Stimulated activated CD4-positive, alpha-beta T cell treated with anti-CD3 and anti-CD28 coated beads, TNF-alpha, amount 100 ng/mL, for 4 hours (primary cell): ENCODE measurements at places on chromosomes 1 and 21.

GRCh38 chr1:14065486-14065885 lies 365.5 kb downstream of the PRDM2 start:
- DNase-seq, result no peak

GRCh38 chr1:114979278-114979891 lies 50.2 kb upstream of the TSHB start:
- peak; percentile 26 for DNase-seq

DNA sequence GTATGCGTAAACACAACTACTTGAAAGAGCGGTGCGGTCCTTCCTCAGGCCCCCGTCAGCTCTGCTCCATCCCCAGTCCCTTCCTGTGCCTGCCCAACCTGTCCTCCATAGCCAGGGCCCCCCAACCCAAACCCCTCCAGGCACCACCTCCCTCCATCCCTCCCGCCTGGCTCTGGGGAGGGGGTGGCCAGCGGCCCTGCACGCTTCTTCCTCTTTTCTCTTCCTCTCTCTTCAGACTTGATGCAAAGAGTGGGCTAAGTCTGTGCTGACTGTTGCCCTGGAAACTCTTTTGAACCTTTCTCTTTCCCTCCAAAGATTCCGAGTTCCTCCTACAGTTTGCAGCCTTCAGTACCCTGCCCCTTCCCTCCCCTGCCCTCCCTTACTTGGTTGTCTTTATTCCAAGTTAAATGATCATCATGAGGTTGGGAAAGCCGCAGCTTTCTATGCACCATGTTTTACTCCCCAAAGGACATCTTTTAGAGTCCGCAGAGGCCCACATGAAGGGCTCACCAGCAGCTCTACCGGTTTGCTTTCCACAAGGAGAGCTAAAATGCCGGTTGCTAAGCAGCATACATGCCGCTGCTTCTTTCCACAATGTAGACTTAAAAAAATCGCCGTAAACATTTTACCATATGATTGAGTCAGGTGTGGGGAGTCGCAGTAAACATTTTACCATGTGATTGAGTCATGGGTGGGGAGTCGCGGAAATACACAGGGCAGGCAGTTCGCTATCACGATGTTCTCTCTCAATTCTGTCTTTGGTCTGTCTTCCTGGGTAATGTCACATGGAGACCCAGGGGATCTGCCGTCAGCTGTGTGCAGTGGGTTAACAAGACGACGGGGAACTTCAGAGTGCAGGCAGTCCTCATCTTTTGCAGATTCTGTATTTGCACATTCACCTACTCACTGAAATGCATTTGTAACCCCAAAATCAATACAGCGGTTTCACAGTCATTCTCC lies 525.3 kb downstream of the KIF26B start:
- no peak for DNase-seq

DNA sequence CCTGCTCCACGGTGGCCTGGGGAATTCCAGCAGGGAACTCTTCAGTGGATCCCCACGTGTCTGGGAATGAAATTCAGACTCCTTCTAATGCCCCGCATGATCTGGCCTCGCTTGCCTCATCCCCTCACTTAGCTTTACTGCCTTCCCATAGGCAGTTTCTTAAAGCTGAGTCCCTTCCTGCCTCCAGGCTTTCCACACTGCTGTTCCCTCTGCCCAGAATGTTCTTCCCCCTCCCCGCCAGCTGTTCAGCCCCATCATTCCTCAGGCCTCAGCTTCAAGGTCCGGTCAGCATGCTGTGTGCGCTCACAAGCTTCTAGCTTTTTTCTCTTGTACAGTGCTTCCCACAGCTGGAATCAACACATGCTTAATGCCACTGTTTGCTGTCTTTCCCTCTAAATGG lies 54.9 kb upstream of the WASF2 start:
- DNase-seq, result no peak

DNA sequence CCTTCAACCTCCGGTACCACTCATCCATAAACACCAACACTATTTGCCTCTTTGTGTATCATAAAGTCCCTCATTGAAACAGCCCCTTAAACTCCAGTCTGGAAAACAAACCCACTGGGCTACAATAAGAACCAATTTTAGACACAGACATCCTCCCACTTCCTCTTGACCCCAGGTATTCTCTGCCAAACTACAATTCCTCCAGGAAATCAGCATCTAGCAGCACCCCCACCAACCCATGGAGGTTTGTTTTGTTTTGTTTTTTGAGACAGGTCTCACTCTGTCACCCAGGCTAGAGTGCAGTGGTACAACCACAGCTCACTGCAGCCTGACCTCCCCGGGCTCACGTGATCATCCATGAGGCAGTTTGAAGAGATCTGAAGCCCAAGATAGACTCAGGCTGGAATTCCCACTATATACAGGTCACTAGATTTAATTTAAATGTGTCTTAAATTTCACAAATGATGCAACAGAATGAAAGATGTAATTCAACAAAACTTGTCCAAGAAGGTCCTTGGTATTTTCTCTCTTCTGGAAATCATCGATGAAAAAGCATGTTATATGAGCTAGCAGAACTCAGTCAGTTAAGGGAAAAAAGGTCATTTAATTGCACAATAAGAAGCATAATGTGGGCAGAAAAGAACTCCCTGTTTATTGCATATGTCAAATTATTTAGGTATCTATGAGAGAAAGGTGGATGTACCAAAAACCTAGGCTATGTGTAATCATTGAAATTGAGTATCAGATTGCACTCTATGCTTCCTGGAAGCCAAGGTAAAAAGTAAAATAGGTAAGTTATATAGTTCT lies 30.3 kb downstream of the TCP10L start:
- no peak for DNase-seq

- DNase-seq, result no peak
These were observed 52.3 kb downstream of the C1orf198 start for GRCh38 chr1:230816018-230816417.

GRCh38 chr1:178393370-178393769 lies 103.4 kb downstream of the CLEC20A start:
- DNase-seq, result no peak

GRCh38 chr1:58447886-58448285 lies 98.6 kb downstream of the OMA1 start:
- DNase-seq, result no peak

GRCh38 chr21:46033410-46034400 lies 52.1 kb downstream of the COL6A1 start:
- DNase-seq, result no peak

- DNase-seq, result no peak
These were observed 815.6 kb upstream of the NEGR1 start for GRCh38 chr1:73097917-73098316.

DNA sequence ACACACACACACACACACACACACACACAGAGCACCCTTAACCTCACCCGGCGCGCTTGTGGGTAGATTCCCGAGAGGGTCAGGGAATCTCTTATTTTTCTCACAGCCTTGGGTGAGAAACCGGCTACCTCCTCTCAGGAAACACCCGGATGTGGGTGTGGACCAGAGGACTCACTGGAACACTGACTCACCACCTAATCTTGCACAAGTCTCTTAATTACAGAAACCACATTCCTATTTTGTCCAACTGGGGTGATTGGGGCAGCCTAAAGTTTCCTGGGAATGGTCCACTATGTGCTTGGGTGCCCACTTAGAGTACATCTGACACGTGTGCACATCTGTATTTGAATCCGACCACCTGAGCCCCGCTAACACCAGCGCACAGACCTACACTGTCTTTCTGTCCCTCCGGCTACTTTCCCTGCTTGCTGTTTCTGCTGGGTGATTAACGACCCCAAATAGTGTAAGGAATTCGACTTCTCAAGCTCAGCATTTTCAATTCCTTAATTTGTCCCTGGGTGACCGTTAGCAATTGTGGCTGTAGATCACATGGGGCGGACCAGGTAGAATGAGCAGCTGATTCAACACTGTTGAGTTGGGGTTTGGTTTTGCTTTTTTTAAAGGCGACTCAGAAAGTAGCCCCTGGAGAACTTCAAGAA lies 14.0 kb upstream of the TBX15 start:
- no peak for DNase-seq

DNA sequence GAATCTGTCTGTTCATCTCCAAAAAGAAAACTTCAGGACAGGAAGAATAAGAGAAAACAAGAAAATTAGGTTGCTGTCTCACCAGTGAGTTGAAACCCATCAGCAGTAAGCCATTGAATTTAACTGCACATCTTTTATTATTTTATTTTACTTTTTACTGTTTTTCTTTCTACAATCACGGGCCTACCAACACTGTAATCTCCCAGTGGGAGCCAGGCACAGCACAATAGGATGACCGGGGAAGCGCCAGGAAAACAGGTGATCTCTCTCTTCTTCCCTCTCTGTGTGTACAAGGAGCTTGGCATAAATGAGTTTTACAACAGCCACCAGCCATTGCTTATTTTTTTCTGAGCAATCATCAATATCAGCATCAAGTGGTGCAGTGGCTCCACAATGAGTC lies 113.1 kb upstream of the ESRRG start:
- no peak for DNase-seq

GRCh38 chr1:156920233-156921052 lies at the start of gene LRRC71:
TSS of gene LRRC71 (plus strand) at chr1:156920632. CDS start at chr1:156920804, 172 bp downstream.
- peak; percentile 34 for DNase-seq

- DNase-seq, result no peak
These were observed 569.0 kb downstream of the DPYD start for GRCh38 chr1:97351846-97352245.

- no peak for DNase-seq
These were observed 16.5 kb downstream of the S100A6 start for GRCh38 chr1:153519242-153519641.

DNA sequence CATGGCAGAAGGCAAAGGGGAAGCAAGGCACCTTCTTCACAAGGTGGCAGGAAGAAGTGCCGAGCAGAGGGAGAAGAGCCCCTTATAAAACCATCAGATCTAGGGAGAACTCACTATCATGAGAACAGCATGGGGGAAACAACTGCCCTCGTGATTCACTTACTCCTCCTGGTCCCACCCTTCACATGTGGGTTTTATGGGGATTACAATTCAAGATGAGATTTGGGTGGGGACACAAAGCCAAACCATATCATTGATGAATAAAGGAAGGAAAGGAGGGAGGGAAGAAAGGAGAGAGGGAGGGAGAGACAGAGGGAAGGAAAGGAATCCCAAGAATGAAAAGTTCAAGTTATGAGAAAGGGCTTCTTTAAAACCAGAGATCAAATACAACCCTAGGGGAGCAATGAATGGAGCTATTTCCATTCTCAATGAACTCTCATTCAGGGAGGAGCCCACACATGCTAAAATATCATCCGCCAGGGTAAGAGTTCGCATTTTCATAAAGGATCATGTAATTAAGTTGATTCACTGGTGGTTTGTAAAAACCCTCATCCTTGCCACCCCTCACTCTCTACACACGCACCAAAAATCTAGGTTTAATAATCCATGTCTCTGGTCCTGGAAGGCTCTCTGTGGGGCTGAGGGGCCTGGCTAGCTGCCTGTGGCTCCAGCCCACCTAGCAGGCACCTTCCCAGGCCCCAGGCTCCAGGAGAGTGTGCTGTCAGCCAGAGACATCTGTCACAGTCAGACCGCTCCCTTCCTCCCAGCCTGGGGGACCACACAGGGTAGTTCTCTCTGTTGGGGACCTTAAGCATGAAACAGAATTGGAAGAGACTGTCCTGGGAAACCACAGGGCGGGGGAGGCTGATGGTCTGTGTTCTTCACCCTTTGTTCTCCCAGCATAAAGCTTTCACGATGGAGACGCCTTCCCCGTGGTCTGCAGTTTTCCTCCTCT lies 94.0 kb downstream of the CCDC185 start:
- no peak for DNase-seq

- no peak for DNase-seq
These were observed 9.5 kb upstream of the KCNA2 start for GRCh38 chr1:110615548-110616130.

GRCh38 chr1:152002960-152003359 lies 9.3 kb upstream of the S100A10 start:
- no peak for DNase-seq

- DNase-seq, result no peak
These were observed at the start of gene KIF26B for GRCh38 chr1:245154429-245155271. TSS of gene KIF26B (plus strand) at chr1:245154985. CDS start at chr1:245155425, 440 bp downstream.
